ENCODE measurements at places on chromosomes 4 and X.
A peak's percentile ranks its signal among the peaks of the same experiment; 100 is the strongest.

- DNase-seq: peak; percentile 91
These were observed 108.3 kb upstream of the KLHL4 start for GRCh38 chrX:87409113-87409841.

DNA sequence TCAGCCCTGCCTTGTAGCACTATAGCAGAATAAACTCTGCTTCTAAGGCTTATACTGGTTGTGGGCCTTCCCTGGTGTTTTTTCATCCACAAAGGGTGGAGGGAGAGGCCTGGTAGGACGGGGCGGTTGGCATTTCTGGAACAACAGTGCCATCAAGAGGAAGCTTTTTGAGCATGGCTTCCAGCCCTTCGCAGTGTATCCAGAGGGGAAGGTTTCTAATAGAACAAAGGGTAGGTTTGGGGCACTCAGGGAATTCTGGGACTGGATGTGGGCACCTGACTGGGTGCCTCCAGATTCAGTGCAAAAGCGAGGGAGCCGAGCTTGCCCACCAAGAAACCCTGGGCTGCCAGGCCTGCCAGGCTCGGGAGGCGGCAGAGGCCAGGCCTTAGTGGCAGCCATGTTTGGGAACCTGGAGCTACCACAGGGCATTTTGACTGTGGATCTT is 229.6 kb upstream of the AGTR2 start:
- peak; percentile 12 for DNase-seq

DNA sequence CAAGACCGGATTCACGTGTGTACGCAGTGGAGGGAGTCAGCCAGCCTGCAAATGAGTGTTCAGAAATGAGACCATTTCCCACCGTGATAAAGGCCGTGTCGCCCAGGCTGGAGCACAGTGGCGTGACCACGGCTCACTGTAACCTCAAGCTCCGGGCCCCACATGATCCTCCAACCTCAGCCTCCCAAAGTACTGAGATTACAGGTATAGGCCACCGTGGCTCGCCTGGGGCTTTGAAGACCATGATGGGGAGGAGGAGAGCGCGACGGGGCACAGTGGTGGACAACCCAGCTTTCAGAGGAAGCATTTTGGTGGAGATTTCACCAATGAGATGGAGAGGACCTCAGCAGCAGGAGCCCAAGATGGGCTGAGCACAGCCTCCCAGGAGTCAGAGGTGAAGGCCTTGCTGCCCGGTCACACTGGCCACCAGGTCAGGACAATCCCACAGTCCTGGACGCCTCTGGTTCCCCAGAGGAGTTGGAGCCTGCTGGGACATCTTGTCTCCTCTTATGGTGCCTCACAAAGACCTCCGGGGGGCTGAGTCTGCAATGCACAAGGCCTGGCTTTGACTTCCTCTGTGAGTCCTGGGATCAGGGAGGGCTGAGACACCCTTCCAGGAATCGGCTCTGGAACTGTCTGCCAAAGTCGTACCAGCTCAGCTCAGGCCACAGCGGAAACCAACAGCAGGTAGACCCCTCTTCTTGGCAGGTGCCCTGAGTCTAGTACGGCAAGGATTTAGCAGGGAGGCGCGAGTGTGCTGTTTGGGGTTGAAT is 22.4 kb upstream of the MXD4 start:
- DNase-seq: no peak

- DNase-seq: no peak
These were observed 6.0 kb downstream of the RASGEF1B start for GRCh38 chr4:81465406-81466340.

- DNase-seq: no peak
These were observed 49.5 kb downstream of the TSPAN7 start for GRCh38 chrX:38610849-38611248.

GRCh38 chr4:80184053-80184824 is 13.1 kb upstream of the PRDM8 start:
- DNase-seq: peak; percentile 88

GRCh38 chrX:13761606-13762414 is 27.3 kb downstream of the OFD1 start:
- DNase-seq: peak; percentile 21

- no peak for DNase-seq
These were observed 636 bp upstream of the TIMM8A start for GRCh38 chrX:101349193-101349562.

GRCh38 chr4:73127839-73128453 is 58.4 kb upstream of the COX18 start:
- peak; percentile 43 for DNase-seq

- no peak for DNase-seq
These were observed 1.1 kb upstream of the ATOH1 start for GRCh38 chr4:93827272-93827947.

- peak; percentile 0 for DNase-seq
These were observed 1428.7 kb downstream of the PCDH18 start for GRCh38 chr4:136103616-136104015.

DNA sequence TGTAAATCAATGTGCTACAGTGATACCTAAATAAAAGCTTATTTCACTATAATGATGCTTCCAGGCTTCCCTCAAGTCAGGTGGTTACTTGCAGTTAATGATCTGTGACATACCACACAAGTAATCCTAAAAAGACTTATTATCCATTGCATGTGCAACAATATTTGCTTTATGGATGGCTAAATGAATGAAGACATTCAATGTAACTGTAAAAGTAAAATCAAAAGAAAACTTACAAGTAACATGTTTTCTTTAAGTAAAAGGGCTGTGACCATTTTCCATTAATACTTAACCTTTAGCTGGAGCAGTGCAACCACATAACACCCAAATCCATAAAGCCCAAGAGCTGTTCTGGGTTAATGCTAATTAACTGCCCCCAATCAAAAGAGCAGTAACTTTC is 42.6 kb downstream of the RAB28 start:
- no peak for DNase-seq

GRCh38 chr4:44146516-44146915 is 302.1 kb downstream of the KCTD8 start:
- no peak for DNase-seq

DNA sequence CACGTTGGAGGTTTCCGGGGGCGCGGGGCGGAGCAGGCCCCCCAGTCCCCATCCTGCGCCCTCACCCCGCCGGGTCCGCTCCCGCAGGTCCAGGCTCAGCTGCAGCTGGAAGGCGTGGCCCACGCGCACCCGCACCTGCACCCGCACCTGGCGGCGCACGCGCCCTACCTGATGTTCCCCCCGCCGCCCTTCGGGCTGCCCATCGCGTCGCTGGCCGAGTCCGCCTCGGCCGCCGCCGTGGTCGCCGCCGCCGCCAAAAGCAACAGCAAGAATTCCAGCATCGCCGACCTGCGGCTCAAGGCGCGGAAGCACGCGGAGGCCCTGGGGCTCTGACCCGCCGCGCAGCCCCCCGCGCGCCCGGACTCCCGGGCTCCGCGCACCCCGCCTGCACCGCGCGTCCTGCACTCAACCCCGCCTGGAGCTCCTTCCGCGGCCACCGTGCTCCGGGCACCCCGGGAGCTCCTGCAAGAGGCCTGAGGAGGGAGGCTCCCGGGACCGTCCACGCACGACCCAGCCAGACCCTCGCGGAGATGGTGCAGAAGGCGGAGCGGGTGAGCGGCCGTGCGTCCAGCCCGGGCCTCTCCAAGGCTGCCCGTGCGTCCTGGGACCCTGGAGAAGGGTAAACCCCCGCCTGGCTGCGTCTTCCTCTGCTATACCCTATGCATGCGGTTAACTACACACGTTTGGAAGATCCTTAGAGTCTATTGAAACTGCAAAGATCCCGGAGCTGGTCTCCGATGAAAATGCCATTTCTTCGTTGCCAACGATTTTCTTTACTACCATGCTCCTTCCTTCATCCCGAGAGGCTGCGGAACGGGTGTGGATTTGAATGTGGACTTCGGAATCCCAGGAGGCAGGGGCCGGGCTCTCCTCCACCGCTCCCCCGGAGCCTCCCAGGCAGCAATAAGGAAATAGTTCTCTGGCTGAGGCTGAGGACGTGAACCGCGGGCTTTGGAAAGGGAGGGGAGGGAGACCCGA is 14.0 kb downstream of the SHOX start:
- peak; percentile 9 for DNase-seq

GRCh38 chrX:123962006-123962467 is 531 bp downstream of the STAG2 start:
- DNase-seq: no peak

- peak; percentile 66 for DNase-seq
These were observed 24.6 kb upstream of the GPR50 start for GRCh38 chrX:151151665-151152267.

- DNase-seq: no peak
These were observed 455.1 kb downstream of the PACRGL start for GRCh38 chr4:21155367-21155766.

- no peak for DNase-seq
These were observed 217.5 kb upstream of the GYPA start for GRCh38 chr4:144357975-144358374.

GRCh38 chrX:154548028-154548316 is 552 bp downstream of the IKBKG start:
- peak; percentile 47 for DNase-seq

DNA sequence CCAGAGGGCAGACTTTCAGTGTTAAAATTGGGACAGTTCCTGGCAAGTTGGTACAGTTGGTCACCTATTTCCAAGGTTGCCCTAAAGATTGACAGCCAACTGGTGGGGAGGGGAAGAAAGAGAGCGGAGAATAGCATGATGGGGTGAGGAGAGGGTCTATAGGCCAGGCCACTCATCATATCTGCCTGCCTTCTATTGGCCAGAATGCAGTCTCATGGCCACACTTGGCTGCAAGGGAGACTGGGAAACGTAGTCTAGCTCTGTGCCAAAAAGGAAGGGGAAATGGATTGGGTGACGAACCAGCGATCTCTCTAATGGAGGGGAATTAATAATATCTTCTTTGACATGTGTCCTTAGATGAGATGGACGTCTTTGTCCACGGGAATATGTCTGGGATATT is 197.4 kb upstream of the ATP6AP2 start:
- DNase-seq: no peak

DNA sequence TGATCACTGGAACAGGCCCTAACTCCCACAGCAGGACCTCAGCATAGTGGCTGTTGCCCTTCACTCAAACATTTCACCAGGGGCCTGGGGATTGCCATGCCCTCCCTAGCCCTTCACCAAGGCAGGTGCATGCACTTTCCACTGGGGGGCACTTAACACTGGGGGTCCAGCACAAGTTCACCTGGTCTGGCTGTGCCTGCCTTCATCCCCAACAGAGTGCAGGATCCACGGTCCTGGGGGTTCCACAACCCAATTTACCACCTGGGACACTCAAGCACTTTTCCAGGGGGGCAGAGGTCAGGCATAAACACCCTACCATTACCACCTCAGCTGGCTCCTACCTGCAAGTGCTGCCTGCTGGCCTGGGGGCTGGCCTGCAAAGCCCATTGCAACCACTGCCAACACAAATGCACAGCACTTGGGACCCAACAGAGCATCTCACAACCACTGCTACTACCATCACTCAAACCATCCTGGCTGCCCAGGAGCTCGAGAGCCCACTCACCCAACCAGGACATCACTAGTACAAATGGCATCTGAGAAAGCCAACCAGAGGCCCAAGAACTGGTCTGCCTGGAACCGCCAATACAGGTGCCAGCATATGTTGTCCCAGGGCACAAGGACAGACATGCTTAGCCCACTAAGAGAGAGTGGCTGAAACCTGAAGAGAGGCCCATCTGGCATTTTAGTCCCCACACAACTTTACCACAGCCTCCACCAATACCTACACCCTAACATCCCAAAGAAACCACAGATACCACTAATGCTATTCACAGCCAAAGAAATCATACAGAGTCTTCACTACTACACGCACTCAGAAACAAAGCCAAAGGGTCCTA is 43.1 kb downstream of the NAT8L start:
- DNase-seq: no peak

DNA sequence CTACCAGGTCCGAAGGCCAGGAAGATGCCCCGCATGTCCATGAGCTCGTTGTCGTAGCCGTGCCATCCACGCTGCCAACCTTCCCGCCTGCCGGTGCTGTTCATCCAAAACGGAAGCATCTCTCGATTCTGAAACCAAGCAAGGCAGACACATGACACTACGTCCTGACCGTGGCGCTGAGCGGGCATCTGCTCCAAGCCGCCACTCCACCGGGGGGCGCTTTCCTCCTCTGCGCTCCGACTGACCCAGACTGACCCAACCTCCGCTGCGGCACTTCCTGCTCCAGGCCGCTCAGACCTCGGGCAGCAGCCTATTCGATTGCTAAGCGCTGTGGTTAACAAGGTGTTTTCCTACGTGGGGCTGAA is 120.5 kb downstream of the ENPP6 start:
- DNase-seq: no peak

Data from cardiac fibroblast (primary cell).